ENCODE measurements at places on chromosomes 6 and 20. TPM values are rescaled to one million over a fixed set of nuclear protein-coding genes. Genes with fewer than 3 reads are reported as not detected.
A peak's percentile ranks its signal among the peaks of the same experiment; 100 is the strongest.

The LTB gene
- not detected for total RNA-seq

The PLCB1 gene
- total RNA-seq, result 54.5 TPM

The EBF4 gene
- 6.2 TPM for total RNA-seq

The BPIFB1 gene
- total RNA-seq, result 0.45 TPM

The SMLR1 gene
- not detected for total RNA-seq

The CGAS gene
- total RNA-seq, result 3.9 TPM

The BPI gene
- 0.27 TPM for total RNA-seq

The MLN gene
- total RNA-seq, result not detected

- peak; percentile 72 for DNase-seq
Observed at GRCh38 chr20:46206992-46207549, 89.0 kb downstream of the CD40 start.

GRCh38 chr6:64479134-64479533 lies 843.5 kb downstream of the PHF3 start:
- DNase-seq, result no peak

DNA sequence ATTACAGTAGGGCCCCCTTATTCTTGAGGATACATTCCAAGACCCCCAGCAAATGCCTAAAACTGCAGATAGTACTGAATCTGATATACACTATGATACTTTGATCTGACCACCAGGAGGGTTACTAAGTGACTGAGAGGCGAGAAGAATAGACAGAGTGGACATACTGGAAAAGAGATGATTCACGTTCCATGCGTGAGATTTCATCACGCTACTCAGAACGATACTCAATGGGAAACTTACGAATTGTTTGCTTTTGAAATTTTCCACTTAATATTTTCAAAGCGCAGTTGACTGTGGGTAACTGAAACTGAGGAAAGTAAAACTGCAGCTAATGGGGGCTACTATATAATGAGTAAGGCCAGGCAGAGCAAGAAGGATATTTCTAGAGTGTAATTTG lies 60.8 kb downstream of the STX11 start:
- no peak for DNase-seq

DNA sequence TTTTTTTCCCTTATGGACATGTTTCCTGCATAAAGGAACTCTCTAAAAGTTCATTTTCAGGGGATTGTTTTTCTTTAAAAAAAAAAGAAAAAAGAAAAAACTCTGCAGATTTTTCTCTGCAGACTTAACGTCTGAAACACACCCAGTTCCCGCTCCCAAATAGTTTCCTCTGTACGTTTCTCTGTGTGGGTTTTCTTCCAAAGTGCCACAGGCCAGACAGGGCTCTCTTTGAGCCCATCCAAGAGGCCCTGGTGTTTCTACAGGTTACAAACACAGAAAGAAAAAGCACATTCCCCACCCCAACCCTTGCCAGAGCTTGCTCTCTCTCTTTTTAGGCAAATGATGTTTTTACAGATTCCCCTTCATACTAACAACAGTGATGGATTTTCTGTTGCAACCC lies 258.6 kb downstream of the FNDC1 start:
- no peak for DNase-seq

DNA sequence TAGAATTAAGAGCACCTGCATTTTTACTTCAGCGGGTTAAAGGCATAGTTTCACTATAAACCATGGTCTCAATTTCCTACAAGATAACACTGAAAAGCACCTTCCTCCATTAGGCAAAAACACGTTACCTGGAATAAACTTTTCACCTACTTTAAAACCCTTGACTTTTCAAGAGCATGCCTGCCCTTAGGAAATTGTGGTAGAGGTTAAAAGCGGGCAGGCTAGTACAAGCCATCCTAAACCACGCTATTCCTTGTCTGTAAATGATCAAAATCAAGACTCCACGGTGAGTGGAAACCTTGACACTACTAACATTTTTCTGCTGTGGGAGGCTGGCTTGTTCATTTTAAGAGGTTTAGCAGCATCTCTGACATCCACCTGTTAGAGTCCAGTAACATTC lies 43.9 kb downstream of the NR2E1 start:
- no peak for DNase-seq

DNA sequence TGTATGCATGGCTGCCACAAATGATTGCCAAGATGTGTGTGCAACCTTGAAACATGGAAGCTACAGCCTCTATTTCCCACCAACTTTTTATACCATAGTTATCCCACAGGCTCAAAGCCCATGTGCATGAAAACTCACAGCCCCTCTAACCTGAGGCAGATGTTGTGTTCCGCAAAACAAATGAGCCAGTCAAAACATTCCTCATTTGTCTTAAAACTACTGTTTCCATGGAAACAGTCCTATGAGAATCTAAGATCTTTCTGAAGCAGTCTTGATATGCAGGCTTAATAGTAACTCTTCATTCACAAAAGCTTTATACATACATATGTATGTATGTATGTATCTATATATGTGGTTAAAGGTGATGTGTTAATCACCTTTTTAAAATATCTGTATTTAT lies 31.2 kb upstream of the MANEA start:
- DNase-seq, result no peak

DNA sequence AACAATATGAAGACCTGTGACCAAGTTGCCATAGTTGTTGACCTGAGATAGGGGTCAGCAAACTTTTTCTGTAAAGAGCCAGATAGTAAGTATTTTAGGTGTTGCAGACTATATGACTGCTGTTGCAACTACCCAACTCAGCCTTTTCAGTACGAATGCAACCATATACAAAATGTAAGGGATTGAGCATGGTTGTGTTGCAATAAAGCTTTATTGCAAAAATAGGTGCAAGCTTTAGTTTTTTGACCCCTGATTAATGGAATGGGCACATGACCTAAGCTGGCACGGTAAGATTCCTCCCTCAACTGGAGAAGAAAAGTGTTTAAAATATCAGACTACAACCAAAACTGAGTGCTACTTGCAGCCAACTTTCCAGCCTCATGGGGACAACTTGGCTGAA lies 17.3 kb upstream of the EPM2A start:
- DNase-seq, result no peak

GRCh38 chr6:122788663-122789181 lies 336 bp upstream of the SMPDL3A start:
- DNase-seq, result no peak

- no peak for DNase-seq
Observed at GRCh38 chr20:2800521-2801285, at the start of gene CPXM1. CPXM1 (minus strand) TSS chr20:2800627; CDS start chr20:2800572, 55 bp downstream.

GRCh38 chr20:36932476-36933426 lies 18.8 kb downstream of the SAMHD1 start:
- no peak for DNase-seq

DNA sequence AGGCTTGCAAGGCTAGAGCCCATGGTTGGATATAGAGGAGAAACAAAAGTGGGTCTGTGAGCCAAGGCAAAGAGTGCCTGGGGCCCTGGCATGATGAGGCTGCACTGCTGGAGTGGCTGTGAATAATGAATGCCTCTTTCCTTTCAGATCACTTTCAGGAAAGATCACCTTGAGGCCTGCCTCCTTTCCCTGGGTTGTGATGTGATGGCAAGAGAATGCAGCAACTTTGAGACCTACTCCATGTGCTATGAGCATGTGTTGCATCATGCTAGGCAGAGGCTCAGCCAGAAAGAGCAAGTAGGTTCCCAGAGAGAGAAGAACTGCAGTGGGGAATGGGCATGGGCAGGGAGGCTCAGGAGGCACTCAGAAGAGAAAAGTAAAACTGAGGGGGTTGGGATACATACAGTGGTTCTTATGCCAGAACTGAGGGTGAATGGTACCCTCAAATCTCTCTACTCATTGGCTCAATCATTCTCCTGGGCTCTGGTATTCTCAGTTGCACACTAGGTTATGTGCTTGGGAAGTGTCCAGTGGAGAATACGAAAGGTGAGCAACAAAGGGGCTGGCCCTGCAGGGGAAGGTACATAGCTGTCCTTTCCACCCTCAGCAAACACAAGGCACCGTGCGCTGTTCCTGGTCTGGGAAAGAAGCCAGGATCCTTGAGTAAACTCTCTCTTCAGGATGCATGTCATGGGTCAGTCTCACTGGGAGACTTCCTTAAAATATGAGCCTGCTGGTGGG lies 45.9 kb downstream of the CD164 start:
- no peak for DNase-seq

DNA sequence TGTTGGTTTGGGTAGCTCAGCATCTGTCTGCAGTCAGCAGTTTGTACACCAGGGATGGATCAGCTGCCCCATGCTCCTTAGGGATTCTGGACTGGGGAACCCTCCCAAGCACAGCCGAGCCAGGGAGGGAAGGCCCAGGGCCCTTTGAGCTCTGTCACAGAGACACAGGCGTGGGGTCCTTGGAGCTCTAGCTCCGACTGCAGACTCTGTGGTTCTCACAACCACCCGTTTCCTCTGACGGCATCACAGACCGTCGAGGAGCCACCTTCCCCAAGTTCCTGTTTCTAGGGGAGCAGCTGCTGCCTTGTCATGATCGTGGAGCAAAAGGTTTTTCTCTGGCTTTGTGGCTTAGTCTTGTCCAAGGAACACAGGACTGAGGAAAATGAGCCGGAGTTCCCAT lies at the start of gene SLA2:
Gene SLA2, minus strand, starts transcription at position 199 of the 400 bp plus-strand sequence. CDS start 4,861 bp downstream, outside the sequence.
- DNase-seq, result no peak

DNA sequence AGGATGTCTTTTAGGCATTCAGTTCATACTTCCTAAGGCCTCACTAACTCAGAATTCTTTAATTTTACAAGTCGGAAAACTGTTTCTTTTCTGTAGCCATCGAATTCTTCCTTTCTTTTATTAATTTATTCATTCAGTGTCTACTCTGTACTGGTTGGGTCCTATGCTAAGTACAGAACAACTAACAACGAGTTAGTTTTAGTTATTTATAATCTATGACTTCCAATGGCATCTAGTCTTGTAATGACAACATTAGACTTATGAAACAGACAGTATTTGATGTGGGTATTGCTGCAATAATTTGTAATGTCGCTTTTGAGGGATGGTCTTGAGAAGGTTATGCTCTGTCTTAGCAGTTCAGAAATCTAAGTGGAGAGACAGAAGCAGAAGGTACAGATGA lies 55.3 kb upstream of the TINAG start:
- DNase-seq, result no peak

DNA sequence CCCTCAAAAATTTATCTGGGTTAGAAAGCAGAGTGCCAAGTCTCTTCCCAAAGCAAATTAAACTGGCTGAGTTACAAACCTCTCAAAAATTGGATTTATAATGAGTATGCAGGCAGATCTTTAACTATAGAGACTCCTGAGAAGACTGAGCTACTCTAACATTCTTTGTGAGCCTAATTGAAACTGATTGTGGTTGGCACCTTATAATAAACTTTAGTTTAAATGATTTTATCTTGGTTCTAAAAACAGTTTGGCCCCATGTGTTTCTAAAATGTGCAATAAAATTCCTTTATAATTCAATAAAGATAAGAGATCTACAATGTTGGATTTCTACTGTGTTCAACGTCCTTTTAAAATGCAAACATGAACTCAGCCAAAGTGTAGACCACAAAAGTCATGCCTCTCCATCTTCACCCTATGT lies 480.2 kb upstream of the RNF217 start:
- DNase-seq, result no peak

DNA sequence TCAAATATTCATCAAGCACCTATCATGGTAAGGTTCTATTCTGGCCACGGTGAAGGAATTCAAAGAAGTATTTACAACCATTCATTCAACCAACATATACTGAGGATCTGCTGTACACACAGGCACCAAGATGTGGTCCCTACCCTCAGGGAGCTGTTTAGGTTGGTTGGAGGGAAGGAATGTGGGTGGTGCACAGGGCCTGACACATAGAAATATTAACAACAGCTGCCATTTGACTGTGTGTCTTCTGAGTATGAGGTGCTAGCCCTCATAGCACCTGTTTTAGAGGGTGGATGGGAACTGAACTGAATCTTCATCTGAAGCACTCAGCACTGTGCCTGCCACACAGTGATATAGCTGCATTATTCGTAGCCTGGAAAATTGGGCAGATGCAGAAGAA lies 7.3 kb downstream of the SNPH start:
- DNase-seq, result no peak

- DNase-seq, result peak; percentile 50
Observed at GRCh38 chr6:11810039-11810541, 31.5 kb upstream of the ADTRP start.

DNA sequence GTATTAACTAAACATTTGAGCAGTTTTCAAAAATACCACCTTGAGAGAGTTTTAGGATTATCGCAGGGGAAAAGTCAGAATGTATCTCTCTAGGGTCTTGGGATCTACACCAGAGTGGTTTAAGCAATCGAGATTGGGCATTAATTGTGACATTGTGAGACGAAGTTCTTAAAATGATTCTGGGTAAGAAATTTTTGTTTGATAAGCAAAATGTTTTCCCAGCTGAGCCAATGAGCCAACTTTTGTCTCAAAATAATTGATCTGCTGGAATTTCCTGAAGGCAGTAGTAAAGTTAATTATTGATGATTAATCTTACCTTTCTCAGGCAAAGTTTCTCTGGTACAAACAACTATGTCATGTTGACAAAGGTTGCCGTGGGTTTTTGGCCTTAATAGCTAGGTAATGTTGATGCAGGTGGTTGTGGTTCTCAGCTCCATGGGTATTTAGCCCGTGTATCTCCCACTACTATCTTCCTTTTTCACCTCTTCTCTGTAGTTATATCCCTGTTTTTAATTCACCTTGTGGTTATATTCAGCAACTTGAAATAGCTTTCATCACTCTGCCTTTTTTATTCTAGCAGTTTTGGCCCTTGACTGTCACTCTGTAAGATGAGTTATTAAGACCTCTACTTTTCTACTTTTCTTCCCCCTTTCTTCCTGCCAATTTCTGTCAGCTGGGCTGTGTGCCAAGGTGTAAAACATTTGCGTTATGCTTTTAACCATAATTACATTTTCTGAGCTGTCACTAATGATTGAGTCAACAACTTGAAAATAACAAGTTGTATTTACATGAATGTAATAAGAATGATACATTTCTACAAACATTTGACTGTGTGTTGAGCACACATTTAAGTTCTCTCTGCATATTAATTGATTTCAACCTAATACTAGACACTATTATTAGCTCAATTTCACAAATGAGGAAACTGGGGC lies 368.3 kb upstream of the BTBD3 start:
- no peak for DNase-seq

GRCh38 chr6:129597023-129597713 lies 112.8 kb downstream of the ARHGAP18 start:
- no peak for DNase-seq

DNA sequence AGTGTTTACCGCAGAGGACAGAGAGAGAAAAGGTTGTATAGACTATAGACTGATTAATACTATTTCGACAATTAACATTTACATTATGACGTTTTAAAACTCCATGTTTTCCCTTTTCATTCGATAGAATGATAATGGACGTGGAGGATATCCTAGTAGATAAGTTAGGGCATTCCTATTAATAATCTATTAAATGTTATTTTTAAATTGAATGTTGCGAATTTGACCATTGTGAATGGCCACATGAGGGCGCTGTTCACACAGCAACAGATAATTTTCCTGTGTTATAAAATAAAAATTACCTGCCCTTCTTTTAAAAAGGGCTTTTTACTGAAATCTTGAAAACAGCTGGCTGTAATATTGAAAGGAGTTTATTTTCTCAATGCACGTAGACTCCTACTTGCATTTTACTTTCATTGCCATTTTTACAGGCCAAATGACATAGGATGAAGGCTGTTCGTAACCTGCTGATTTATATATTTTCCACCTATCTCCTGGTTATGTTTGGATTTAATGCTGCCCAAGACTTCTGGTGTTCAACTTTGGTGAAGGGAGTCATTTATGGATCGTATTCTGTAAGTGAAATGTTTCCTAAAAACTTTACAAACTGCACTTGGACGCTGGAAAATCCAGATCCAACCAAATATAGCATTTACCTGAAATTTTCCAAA lies 3.3 kb downstream of the ADGRB3 start:
- peak; percentile 47 for DNase-seq

- DNase-seq, result no peak
Observed at GRCh38 chr20:24523661-24524060, 54.2 kb downstream of the SYNDIG1 start.
